ENCODE measurements at places on chromosomes 16 and 17.

GRCh38 chr17:78532922-78533640, 44.1 kb downstream of the DNAH17 start:
- no peak for DNase-seq

DNA sequence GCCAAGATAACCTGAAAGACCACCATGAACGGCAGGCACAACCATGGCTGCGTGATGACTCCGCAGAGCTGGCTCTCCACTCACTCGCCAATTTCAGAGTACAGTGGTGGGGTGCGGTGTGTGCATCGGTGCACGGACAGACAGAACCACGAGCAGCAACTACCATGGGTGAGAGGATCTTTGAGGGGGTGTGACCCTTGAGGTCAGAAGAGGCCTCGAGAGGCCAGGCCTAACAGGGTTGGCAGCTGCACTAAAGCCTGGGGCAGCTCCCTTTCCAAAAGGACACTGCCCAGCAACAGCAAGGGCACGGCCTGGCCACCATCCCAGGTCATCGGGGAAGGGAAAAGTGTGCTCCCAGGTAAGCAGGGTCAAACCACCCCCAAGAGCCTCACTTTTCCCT, 1.9 kb upstream of the ECI1 start:
- no peak for DNase-seq

DNA sequence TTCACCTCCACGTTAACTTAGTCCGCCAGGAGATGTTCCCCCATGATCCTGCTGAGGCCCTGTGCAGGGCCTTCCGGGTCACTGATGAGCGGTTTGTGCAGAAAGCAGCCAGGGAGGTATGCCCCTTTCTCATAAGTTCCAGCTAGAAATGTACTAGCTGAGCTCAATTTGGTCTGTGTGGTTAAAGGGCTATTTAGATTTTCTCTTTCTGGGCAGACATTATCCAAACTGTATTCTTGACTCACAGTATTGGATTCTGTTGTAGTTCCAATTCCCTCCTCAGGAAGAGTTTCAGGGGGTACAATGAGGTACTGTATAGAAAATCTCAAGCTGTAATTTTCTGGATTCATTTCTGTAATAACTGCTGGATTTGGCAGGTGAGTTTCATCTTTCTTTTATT, 137.1 kb downstream of the TRIM37 start:
- no peak for DNase-seq

DNA sequence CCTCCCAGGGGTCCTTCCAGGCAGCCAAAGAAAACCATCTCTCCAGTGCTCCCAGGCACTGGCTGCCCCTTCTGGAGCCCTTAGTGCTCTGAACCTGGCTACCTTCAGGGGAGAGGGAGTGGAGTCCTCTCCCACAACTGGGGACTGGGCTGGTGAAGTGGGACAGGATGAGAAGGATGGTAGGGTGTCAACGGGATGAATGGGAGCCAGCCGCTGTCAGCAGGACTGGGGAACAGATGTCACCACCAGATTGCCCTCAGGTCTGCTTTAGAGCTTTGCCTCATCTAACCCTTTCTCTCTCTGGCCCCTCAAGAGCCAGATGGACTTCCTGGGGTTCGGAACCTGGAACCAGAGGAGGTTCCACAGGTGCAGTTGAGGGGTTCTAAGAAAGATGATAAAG, 488 bp upstream of the SEBOX start:
- no peak for DNase-seq

DNA sequence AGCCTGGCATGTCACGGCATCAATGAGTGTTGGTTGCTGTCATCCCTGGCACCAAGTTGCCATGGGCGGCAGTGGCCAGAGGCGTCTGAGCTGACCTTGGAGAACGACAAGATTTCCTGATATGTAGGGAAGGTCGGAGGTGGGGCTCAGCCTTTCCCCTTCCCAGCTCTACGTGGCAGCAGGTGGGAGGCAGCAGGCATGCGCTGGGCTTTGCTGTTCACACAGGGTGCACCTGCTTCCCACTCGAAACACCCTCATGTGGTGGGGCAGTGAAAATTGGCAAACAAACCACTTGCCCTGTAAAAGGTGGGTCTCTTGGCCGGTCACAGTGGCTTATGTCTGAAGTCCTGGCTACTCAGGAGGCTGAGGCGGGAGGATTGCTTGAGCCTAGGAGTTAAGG, 12.3 kb upstream of the TFAP4 start:
- no peak for DNase-seq

GRCh38 chr16:16073891-16074881, 124.8 kb downstream of the ABCC1 start:
- DNase-seq = no peak

- no peak for DNase-seq
Measured at GRCh38 chr17:10224582-10225195, 26.3 kb upstream of the GAS7 start.

DNA sequence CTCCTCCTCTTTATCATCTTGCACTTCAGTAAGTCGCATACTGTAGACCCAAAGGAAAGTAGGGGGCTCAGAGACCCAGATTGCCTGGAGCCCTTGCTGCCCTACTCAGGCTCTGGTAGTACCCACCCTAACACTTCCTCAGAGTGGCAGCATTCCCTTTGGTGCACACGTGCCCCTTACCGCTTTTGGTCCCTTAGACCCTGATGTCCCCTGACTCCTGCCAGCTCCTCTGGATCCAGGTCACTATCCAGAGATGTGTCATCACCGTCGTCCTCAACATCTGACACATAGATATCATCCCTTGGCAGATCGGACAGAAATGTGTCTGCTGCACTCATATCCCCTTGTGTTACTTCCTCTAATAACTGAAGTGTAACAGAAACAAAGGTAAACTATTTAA, 5.4 kb upstream of the PSMC5 start:
- no peak for DNase-seq
